ENCODE measurements at places on chromosomes 2 and 18.

DNA sequence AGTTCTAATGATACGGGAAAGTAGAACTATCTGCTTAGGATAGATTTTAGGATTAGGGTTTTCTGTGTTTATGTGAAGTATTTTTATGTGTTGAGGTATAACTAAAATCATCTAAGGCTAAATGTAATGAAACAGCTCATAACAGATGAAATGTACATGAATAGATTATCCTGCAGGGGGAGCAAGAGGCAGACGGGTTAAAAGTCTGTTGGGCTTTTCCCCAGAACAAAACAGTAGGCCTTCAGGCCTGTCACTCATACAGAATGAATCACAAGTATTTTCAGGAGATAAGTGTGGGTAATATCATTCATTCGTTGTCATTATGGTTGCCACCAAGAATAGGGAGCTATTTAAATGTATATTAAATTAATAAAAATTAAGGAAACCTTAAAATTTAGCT is 107.9 kb upstream of the IL1R2 start:
- no peak for DNase-seq

- no peak for DNase-seq
These were observed 234.8 kb upstream of the KYNU start for GRCh38 chr2:142642650-142643049.

- DNase-seq = no peak
These were observed 19.1 kb downstream of the IL1R2 start for GRCh38 chr2:102010902-102011301.

GRCh38 chr2:23602116-23602515 is 217.1 kb downstream of the KLHL29 start:
- DNase-seq = no peak

GRCh38 chr2:71944183-71944550 is 203.5 kb downstream of the CYP26B1 start:
- DNase-seq = no peak

DNA sequence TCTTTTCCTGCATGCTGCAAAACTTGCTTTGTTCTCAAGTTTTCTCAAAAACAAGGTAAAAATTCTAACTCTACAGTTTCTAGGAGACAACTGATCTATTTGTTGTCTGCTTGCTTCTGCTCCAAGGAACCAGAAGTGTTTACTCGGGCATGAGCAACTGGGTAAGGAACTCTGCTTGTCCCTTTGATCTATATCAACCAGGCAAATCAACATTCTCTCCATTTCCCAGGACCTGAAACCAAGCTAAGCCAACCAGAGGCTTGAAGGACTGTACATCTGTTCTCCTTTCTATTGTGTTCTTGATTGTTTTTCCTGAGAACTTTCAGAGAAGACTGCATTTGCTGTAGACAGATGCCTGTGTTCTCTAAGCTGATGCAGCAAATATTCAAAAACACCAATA is 335.0 kb upstream of the KCNH7 start:
- no peak for DNase-seq

DNA sequence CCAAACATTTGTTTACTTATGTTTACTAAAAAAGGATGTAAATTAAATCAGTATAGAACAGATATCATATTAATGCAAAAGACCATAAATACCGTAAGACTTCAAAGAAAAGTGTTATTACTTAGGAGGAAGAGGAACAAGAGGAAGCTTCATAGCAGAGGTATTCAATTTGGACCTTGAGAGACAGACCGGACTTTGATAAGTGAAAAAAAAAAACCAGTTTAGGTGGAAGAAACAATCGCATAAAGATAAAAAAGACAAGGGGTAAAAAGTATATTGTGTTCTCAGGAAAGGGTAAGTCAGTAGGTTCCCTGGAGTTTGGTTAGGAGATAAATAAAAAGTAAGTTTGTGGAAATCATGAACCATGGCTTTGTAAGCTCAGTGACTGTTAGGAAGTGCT is 17.6 kb downstream of the PELI1 start:
- no peak for DNase-seq

- no peak for DNase-seq
These were observed 322.3 kb upstream of the SETBP1 start for GRCh38 chr18:44358402-44358801.

- DNase-seq = no peak
These were observed 117.1 kb upstream of the KLHL14 start for GRCh38 chr18:32889615-32890593.

DNA sequence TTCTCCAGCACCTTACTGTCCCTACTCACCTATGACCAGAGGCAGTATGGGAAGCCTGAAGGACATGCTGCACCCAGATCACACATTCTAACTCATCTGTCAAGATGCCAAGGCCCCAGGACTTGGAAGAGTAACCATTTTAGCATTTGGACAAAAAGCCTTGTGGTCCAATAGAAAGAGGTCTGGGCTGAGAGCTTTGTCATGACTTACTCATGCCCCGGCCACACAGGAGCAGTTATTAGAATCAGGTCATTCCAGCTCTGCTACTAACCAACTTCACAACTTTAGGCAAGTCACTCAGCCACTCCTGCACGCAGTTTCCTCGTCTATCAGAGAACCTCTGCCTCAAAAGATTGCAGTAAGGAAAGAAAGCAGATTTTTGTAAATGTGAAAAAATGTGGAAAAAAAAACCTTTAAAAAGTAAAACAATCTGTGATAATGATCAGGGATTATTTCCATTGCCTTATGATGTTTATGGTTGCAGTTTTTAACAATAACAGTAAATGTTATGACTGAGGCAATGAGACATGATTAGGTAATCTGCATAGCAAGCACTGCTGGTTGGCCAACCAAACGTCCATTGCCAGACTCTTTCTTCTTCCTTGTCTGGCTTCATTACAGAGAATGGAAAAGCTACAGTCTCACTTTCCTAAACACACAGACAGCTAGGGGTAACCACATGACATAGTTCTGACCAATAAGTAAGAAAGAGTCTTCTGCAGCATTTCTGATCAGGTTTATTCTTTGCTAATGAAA is 255.4 kb upstream of the CHAC2 start:
- no peak for DNase-seq

GRCh38 chr2:210540471-210540870 is 15.9 kb upstream of the CPS1 start:
- DNase-seq = no peak
